Naive thymus-derived CD4-positive, alpha-beta T cell (primary cell): ENCODE measurements at places on chromosomes 11 and 22.

- no peak for DNase-seq
These were observed 32.2 kb upstream of the BID start for GRCh38 chr22:17806437-17806836.

- no peak for DNase-seq
These were observed 175.9 kb downstream of the NTM start for GRCh38 chr11:131546218-131546895.

DNA sequence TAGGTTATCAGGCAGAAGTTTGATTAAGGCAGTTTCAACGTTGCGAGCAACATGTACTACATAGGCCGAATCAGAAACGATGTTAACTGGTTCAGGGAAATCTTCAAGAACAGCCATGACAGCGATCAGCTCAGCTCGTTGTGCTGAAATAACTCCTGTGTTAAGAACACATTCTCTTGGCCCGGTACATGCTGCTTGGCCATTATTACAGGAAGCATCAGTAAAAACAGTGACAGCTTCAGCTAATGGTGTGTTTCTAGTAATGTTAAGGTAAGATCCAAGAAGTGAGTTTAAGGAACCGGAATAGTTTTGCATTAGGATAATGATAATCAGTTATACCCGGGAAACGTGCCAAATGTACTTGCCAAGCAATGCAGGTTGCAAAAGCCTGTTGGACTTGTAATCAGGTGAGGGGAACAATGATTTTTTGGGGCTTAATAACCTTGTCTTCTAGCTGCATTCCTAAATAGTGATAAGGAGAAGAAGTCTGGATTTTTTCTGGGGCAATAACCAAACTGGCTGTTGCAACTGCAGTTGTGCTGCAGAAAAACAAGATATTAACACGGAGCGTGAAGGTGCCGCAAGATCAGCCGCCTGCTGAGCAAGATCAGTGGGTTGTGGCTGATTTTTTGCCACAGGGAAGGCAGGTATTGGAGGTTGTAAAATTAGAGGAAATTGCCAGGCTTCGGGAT is 14.3 kb downstream of the OR52K1 start:
- DNase-seq, result no peak

- DNase-seq, result no peak
These were observed 318.1 kb downstream of the TENM4 start for GRCh38 chr11:79122759-79123158.

DNA sequence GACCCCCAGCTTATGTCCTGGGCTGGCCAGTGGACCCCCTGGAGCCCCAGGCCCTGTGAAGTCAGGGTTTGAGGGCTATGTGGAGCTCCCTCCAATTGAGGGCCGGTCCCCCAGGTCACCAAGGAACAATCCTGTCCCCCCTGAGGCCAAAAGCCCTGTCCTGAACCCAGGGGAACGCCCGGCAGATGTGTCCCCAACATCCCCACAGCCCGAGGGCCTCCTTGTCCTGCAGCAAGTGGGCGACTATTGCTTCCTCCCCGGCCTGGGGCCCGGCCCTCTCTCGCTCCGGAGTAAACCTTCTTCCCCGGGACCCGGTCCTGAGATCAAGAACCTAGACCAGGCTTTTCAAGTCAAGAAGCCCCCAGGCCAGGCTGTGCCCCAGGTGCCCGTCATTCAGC is 24.6 kb downstream of the CSF2RB start:
- DNase-seq, result no peak

- peak; percentile 8 for DNase-seq
These were observed 98.4 kb downstream of the VPREB1 start for GRCh38 chr22:22342697-22343580.

DNA sequence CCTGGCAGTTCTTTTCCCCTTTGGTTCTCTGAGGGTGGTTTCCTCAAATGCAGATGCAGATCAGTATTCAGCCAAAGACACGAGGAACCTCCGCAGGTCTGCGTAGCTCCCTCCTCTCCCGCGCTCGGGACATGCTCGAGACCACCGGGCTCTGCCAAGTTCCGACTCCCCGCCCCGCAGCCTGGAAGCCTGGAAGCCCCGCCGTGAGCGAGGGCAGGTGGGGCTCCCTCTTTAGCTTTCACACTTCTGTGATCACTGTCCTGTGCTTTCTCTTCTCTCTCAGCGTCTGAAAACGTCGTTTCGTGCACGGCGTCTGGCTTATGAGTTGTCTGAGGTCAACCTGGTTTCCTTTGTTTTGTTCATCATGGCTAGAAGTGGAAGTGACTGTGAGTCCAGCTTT is 26.6 kb downstream of the ZBED4 start:
- DNase-seq, result no peak

GRCh38 chr11:69375316-69376154 is 81.6 kb downstream of the MYEOV start:
- no peak for DNase-seq

DNA sequence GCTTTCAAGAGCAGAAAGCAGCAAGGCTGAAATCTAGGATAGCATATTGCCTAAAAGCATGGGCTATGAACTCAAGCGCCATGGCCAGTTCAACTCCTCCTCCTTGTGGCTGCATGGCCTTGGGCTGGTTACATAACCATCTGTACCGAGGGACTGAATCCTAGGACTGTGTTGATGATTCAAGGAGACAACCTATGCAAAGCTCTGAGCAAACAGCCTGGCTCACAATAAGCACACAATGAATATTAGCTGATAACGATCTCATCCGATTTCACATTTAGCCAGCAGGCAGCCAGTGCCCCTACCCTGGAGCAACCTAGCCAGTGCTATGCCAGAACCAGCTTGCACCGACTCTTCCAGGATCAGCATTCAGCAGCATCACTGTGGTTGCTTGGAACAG is 698.4 kb downstream of the TBC1D22A start:
- DNase-seq, result no peak
